Pancreas (tissue), 10 donors: ENCODE measurements at places on chromosomes 3 and 15. TPM values are rescaled to one million over a fixed set of nuclear protein-coding genes. Genes with fewer than 3 reads are reported as not detected.

The TRIM42 gene
- not detected for total RNA-seq

The MEGF11 gene
- total RNA-seq = 0.19 TPM

DNA sequence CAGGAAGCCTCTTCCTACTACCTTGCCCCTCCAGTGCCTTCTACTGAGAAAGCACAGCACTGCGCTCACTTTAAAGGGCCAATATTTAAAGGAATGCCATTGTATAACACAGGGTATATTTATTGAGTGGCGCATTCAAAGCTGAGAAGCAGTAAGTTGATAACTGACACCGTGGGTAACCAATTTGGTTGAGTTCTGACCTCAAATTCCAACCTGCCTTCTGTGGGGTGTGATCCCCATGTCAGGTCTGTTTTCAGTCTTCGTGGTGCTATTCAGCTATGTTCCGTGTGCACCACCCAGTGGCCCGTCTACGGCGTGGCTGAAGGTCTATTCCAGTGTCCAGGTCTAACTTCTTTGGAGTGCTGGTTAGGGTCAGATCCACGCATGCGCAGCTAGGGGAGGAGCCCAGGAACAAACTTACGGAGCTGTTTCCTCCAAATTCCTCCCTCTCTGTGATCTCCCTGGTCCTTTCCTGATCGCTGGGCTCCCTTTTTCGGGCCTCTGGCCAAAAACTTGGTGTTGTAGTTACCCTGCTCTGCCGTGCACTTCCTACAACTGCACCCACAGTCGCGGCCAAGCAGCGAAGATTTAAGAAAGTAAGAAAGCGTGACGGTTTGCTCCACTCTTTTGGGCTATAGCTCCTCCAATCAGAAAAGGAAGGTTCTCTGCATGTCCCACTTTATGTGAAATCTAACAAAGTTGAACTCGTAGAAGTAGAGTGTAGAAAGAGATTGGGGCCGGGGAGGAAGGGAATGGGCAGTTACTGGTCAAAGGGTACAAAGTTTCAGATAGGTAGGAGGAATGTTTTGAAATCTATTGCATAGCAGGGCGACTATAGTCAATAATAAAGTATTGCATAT, 7.7 kb downstream of the LRRC2 start:
- H3K4me1 ChIP-seq = peaks cover 4% of the 10 kb centered on the region
- peak; percentile 92 for DNase-seq

DNA sequence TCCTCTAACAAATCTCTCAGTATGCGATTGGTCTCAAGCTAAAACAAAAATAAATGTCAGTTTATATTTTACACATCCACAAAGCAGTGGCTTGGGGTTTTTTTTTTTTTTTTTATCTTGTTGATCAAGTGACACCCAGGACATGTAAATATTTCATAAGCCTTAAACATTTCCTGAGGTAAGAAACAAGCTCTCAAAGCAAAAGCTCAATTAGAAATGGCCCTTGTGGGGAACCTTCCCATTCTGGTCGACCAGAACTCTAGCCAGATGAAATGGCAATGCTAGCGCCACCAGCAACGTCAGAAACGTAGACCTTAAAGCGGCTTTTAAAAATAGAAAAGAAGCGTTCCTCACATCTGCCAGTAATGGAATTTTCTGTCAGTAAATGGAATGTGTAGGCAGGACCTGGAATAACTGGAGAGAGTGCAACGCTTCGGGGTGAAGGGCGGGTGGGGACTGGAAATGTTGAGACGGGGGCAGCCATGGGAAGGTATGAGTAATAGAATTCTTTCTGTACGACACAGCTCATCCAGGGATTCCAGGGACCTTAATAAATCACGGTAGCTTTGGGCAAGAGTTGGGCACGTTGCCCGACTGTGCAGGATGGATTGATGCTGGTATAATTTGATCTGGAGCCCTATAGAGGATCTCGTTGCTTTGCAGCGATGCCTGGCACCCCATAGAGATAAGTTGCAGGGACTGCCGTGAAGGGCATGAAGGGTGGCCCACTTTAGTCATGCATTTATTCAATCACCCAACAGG, 44.4 kb downstream of the BTD start:
- no peak for DNase-seq
- H3K4me1 ChIP-seq = peaks cover 7% of the 10 kb centered on the region
- no peaks in the 10 kb centered on the region for H3K27me3 ChIP-seq
- no peaks in the 10 kb centered on the region for H3K36me3 ChIP-seq
- no peak overlapping the region for H3K4me3 ChIP-seq

DNA sequence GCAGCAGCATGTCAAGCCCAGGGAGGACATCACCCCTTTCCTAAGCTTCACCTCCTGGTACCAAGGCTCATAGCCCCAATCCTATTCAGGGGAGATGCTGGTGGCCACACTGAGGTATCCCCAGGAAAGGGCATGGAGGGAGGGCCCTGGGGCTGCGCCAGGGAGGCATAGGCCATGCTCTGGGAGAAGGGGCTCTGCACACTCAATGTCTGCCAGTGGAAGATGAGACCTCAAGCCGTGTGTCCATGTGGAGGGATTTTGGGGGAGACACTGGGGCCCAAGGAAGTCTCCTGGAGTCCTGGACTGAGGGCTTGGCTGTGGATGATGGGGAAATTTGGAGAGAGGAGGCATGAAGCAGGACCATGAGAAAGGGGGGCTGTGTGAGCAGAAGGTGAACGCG, 21.2 kb upstream of the PRR23E start:
- H3K36me3 ChIP-seq = no peaks in the 10 kb centered on the region
- no peak overlapping the region for H3K4me3 ChIP-seq

DNA sequence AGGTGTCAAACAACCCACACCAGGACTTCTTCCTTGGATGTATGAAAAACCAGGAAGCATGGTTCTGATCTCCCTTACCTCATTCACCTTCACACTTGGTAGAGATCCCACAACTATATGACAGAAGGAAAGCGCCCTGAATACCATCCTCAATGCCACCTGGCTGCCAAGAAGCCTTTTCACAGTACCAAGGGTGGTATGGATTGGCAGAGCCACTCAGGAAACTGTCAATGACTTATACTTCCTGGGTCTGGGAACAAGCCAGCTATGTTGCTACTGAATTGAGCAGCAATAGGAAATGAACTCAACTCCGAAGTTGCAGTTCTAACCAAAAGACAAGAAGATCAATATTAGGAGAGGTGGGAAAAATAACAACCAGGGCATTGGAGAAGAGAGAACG, 72.5 kb upstream of the PSMD6 start:
- H3K36me3 ChIP-seq = peaks cover 3% of the 10 kb centered on the region
- H3K4me3 ChIP-seq = no peak overlapping the region
- H3K27ac ChIP-seq = no peak overlapping the region
- H3K27me3 ChIP-seq = no peaks in the 10 kb centered on the region
- no peak for DNase-seq

- no peaks in the 10 kb centered on the region for H3K4me1 ChIP-seq
- no peaks in the 10 kb centered on the region for H3K27me3 ChIP-seq
- H3K27ac ChIP-seq = no peak overlapping the region
- DNase-seq = no peak
Measured at GRCh38 chr3:10460951-10461545, 44.3 kb downstream of the ATP2B2 start.

DNA sequence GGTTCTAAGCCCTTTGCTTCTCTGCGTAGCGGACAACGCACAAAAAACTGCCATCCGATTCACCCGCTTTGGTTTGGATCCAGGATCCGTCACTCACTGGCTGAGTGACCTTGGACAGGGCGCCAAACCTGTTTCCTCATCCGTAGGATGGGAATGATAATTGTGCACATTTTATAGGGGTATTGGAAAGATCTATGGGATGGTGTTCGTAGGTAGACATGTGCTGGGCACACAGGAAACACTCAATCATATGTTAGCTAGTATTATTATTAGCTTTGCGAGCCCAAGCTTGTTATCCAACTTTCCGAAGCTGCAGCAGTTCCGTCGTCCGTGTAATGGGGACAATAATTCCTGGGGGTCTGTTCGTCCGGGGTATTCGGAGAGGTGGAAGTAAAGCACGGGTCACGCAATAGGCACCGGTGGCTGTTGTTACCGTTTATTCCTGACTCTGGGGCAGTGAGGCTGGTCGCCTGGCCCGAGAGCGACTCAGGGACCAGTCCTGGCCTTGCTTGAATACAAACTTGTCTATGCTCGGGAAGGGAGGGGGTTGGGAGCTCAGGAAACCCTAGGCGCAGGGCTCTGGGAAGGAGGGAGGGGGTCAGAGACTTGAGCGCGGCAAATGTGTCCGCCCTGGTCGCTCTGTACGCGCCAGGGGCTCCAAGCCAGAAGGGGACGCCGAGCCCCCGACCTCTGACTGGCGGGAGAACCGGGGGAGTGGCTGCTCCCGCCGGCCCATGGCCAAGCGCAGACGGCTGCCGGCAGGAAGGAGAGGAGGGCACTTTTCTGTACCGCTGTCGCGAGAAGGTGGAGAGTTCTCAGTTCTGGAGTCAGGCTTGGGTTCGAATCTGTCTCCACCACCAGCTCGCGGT, 1.3 kb downstream of the SPSB4 start:
- peak; percentile 75 for DNase-seq
- H3K4me3 ChIP-seq = peak overlapping the region; percentile 31
- peak overlapping the region; percentile 64 for H3K27ac ChIP-seq
- H3K4me1 ChIP-seq = no peaks in the 10 kb centered on the region
- no peaks in the 10 kb centered on the region for H3K27me3 ChIP-seq
- no peaks in the 10 kb centered on the region for H3K36me3 ChIP-seq

DNA sequence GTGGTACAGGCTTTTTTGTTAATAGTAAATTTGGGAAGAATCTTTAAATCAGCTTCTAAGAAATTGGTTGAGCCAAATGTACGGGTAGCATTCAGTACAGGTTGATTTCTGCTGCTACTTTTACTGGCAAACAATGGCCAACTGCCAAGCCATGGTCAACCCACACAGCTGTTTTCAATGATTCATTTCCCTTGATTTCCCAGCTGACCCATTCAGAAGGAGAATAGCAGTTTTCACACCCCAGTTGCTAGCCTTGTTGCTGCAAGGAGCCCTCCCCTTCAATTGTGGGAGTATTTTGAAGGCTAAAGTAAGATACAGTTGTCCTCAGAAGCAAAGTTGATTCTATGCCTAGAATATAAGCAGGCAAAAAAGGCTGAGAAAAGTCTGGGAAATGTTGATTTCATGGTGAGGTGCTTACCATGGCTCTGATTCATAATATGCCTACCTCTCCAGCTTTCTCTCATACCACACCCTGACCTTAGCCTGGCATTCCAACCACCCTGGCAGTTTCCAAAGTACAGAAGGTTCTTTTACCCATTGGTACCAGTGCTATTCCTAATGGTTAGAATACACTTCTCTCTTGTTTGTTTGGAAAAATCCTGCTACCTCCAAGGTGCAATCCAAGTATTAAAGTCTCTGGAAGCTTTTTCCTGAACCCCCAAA, 320.3 kb upstream of the TGFBR2 start:
- no peak overlapping the region for H3K4me3 ChIP-seq
- no peak overlapping the region for H3K27ac ChIP-seq
- peaks cover 27% of the 10 kb centered on the region for H3K4me1 ChIP-seq
- H3K36me3 ChIP-seq = no peaks in the 10 kb centered on the region
- no peaks in the 10 kb centered on the region for H3K27me3 ChIP-seq
- peak; percentile 55 for DNase-seq
